ENCODE measurements at places on chromosomes 7 and 10. TPM values are rescaled to one million over a fixed set of nuclear protein-coding genes. Genes with fewer than 3 reads are reported as not detected.

Gene SLC35G1
- total RNA-seq: 13.4 TPM

Gene GHRHR
- total RNA-seq: not detected

Gene C10orf53
- total RNA-seq: not detected

Gene SLC26A4
- total RNA-seq: 0.32 TPM

Gene CPVL
- 4.9 TPM for total RNA-seq

Gene PBLD
- total RNA-seq: 78.2 TPM

DNA sequence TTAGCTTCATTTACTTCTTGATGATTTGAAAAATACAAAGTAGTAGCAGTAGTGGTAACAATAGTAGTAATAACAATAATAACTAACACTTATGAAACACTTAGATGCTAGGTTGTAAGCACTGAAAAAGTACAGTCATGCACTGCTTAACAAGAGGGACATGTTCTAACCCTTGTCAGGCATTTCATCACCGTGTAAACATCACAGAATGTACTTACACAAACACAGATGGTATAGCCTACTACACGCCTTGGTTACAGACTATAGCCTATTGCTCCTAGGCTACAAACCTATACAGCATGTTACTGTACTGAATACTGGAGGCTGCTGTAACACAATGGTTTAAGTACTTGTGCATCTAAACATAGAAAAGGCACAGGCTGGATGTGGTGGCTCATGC lies 60.6 kb downstream of the PUS7 start:
- no peaks in the 10 kb centered on the region for H3K36me3 ChIP-seq
- no peak overlapping the region for H3K27ac ChIP-seq
- H3K4me1 ChIP-seq: no peaks in the 10 kb centered on the region
- DNase-seq: no peak

GRCh38 chr7:141674171-141674671 lies 27.7 kb downstream of the DENND11 start:
- H3K36me3 ChIP-seq: no peaks in the 10 kb centered on the region
- no peaks in the 10 kb centered on the region for H3K4me1 ChIP-seq
- H3K4me3 ChIP-seq: no peak overlapping the region
- H3K27me3 ChIP-seq: no peaks in the 10 kb centered on the region
- no peak overlapping the region for H3K27ac ChIP-seq

- H3K27me3 ChIP-seq: no peaks in the 10 kb centered on the region
- H3K4me3 ChIP-seq: no peak overlapping the region
- no peaks in the 10 kb centered on the region for H3K4me1 ChIP-seq
- no peaks in the 10 kb centered on the region for H3K36me3 ChIP-seq
Measured at GRCh38 chr7:22863156-22863899, 40.7 kb upstream of the TOMM7 start.

DNA sequence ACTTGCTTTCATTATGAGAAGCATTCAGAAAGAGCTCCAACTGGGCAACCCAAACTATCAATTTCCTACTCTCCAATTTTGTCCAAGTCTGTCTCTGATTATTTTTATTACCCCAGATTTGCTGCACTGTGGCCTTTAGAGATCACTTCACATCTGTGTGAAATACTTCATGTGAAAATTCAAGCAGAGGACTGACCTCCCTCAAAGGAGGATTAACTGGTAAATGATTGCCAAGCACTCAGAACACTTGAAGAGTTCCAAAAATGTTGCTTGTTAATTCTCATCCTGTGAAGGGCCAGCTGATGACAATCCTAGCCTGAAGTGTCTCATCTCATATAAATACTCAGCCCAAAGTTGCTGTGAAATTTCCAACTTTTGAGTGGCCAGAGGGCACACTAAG lies 182.8 kb upstream of the DGKB start:
- DNase-seq: no peak
- H3K27ac ChIP-seq: no peak overlapping the region
- no peaks in the 10 kb centered on the region for H3K27me3 ChIP-seq

- no peaks in the 10 kb centered on the region for H3K36me3 ChIP-seq
- DNase-seq: no peak
- no peak overlapping the region for H3K27ac ChIP-seq
Measured at GRCh38 chr10:98790817-98791216, 344.1 kb upstream of the HPS1 start.

- H3K27ac ChIP-seq: no peak overlapping the region
- H3K27me3 ChIP-seq: no peaks in the 10 kb centered on the region
- no peak overlapping the region for H3K4me3 ChIP-seq
- H3K36me3 ChIP-seq: no peaks in the 10 kb centered on the region
- no peaks in the 10 kb centered on the region for H3K4me1 ChIP-seq
Measured at GRCh38 chr7:135262623-135263320, 29.1 kb downstream of the STRA8 start.

- no peaks in the 10 kb centered on the region for H3K36me3 ChIP-seq
- no peak overlapping the region for H3K4me3 ChIP-seq
- H3K4me1 ChIP-seq: no peaks in the 10 kb centered on the region
- H3K27ac ChIP-seq: no peak overlapping the region
- no peaks in the 10 kb centered on the region for H3K27me3 ChIP-seq
Measured at GRCh38 chr7:22066522-22066921, 120.8 kb upstream of the CDCA7L start.

DNA sequence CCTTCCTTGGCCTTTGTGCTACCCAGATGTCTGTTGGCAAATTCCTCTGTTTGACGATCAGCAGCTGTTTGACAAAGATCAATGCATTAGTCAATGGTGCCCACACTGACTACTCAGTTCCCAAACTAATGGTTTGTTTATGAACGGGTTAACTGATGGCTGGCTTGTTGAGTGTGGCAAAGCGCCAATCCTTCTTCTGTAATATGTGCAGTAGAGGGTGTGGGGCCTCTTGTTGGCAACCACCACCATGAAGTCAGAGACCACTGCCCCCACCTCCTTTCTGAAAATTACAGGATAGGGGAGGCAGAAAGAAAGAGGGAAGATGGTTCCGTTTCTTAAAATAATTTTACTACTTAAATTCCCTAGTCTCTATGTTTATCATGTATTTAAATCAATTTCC lies 2.6 kb upstream of the PLCE1 start:
- H3K4me1 ChIP-seq: no peaks in the 10 kb centered on the region
- no peaks in the 10 kb centered on the region for H3K27me3 ChIP-seq
- H3K27ac ChIP-seq: no peak overlapping the region
- H3K36me3 ChIP-seq: no peaks in the 10 kb centered on the region
- DNase-seq: no peak
- no peak overlapping the region for H3K4me3 ChIP-seq

DNA sequence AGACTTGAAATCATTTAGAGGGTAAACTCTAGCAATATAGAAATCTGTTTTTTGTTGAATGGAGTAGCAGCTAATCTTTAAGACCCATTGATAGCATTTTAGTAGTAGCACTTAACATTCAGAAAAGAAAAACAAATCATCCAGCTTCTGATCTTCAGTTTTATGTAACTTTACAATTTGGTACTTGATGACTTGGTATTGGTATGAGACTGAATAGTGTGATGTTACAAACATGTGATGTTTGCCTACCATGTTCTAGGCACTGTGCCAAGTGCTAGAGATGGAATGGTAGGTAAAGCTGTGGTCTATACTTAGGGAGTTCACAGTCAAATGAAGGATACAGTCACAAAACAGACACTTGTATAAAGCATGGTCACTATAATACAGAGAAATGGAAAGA lies 21.3 kb downstream of the ZEB1 start:
- no peaks in the 10 kb centered on the region for H3K36me3 ChIP-seq
- no peak overlapping the region for H3K27ac ChIP-seq
- no peaks in the 10 kb centered on the region for H3K4me1 ChIP-seq
- H3K27me3 ChIP-seq: no peaks in the 10 kb centered on the region
- DNase-seq: no peak

DNA sequence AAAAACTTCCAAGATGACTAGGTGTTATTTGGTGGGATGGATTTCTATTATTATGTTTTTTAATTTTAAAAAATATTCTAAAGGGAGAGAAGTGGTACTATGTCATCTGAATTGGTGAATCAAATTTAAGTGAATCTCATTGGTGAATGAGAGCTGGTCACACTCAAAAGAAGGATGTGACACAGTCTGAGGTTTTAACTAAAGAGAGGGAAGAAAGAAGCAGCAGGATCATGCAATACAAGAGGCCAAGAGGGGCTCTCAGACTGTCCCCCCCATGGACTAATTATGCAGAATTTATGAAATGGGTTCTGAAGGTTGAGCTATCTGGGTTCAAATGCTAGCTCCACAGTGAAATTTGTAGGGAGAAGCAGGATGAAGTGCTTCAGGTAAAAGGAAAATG lies 16.2 kb downstream of the MACC1 start:
- H3K27ac ChIP-seq: no peak overlapping the region
- no peaks in the 10 kb centered on the region for H3K4me1 ChIP-seq
- H3K4me3 ChIP-seq: no peak overlapping the region
- H3K27me3 ChIP-seq: no peaks in the 10 kb centered on the region
- no peaks in the 10 kb centered on the region for H3K36me3 ChIP-seq

GRCh38 chr10:37856881-37857286 lies 526 bp downstream of the ZNF248 start:
- H3K4me3 ChIP-seq: peak overlapping the region; percentile 94
- DNase-seq: peak; percentile 40
- H3K27ac ChIP-seq: peak overlapping the region; percentile 100
- H3K27me3 ChIP-seq: no peaks in the 10 kb centered on the region
- peaks cover 5% of the 10 kb centered on the region for H3K4me1 ChIP-seq
- no peaks in the 10 kb centered on the region for H3K36me3 ChIP-seq

- no peaks in the 10 kb centered on the region for H3K27me3 ChIP-seq
- H3K4me3 ChIP-seq: peak within 1 kb of the TSS; percentile 30
- DNase-seq: peak; percentile 32
- no peaks in the 10 kb centered on the region for H3K4me1 ChIP-seq
- no peaks in the 10 kb centered on the region for H3K36me3 ChIP-seq
Measured at GRCh38 chr10:22927661-22928403, at the start of gene ARMC3. Gene ARMC3, plus strand, starts transcription at chr10:22928053. Its CDS starts 3,944 bp downstream, at chr10:22931997.

GRCh38 chr7:99109108-99110051 lies 34.5 kb downstream of the SMURF1 start:
- H3K4me1 ChIP-seq: peaks cover 6% of the 10 kb centered on the region
- H3K36me3 ChIP-seq: no peaks in the 10 kb centered on the region
- DNase-seq: no peak
- no peak overlapping the region for H3K27ac ChIP-seq
- no peaks in the 10 kb centered on the region for H3K27me3 ChIP-seq

DNA sequence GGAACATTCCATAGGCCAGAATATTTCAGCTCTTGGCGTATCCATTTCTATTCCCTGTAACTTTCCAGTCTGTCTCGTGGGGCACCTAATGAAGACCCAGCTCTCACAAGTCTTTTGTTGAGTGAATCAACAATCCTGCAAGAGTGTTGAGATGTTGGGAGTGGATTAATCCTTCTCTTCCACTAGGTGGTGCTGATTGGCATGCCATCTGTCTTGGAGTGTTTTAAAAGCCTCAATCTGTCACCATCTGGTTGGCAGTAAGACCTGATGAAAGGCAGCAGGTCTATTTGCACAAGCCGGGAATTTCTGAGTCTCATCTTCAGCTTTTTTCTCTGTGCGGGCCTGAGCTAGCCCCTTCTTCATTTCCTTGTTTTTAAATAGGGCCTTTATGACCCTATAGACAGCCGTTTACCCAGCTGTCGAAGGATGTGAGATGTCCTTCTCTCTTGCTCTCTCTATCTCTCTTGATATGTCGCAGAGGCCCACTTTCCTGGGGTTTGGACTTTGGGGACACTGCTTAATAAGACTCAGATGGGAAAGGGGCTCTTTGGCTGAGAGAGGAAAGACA lies 180.5 kb downstream of the ZNF365 start:
- peak; percentile 21 for DNase-seq
- no peaks in the 10 kb centered on the region for H3K36me3 ChIP-seq
- H3K4me3 ChIP-seq: no peak overlapping the region
- no peak overlapping the region for H3K27ac ChIP-seq
- H3K27me3 ChIP-seq: no peaks in the 10 kb centered on the region

DNA sequence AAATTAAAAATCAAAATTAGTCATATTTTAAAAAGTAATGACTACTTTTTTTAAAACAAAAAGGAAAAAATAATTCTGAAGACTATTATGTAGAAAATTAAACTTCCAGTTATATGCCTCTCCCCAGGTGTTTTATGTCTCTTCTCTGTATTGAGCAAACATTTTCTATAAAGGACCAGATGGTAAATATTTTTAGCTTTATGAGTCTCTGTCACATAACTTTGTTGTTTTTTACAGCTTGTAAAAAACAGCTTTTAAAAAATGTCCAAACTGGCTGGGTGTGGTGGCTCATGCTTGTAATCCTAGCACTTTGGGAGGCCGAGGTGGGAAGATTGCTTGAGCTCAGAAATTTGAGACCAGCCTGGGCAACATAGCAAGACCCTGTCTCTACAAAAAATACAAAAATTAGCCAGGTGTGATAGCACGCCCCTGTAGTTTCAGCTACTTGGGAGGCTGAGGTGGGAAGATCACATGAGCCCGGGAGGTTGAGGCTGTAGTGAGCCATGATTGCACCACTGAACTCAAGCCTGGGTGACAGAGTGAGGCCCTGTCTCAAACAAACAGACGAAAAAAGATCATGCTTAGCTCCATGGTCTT lies 23.5 kb downstream of the GARS1 start:
- no peak overlapping the region for H3K27ac ChIP-seq
- H3K4me3 ChIP-seq: no peak overlapping the region
- H3K4me1 ChIP-seq: no peaks in the 10 kb centered on the region
- peaks cover 16% of the 10 kb centered on the region for H3K36me3 ChIP-seq
- DNase-seq: no peak

DNA sequence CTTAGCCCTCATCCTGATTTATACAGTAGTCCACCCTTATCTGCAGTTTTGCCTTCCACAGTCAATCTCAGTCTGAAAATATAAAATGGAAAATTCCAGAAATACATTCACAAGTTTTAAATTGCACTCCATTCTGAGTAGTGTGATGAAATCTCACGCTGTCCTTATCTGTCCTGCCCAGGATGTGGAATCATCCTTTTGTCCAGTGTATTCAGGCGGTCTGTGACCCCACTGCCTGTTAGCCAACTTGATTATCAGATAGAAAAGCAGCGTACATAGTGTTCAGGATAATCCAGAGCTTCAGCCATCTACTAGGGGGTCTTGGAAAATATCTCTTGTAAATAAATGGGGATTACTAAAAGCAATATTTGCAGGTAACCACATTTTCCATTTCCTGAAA lies 146.3 kb downstream of the MALRD1 start:
- H3K4me3 ChIP-seq: no peak overlapping the region
- no peaks in the 10 kb centered on the region for H3K4me1 ChIP-seq
- no peak overlapping the region for H3K27ac ChIP-seq
- DNase-seq: no peak

DNA sequence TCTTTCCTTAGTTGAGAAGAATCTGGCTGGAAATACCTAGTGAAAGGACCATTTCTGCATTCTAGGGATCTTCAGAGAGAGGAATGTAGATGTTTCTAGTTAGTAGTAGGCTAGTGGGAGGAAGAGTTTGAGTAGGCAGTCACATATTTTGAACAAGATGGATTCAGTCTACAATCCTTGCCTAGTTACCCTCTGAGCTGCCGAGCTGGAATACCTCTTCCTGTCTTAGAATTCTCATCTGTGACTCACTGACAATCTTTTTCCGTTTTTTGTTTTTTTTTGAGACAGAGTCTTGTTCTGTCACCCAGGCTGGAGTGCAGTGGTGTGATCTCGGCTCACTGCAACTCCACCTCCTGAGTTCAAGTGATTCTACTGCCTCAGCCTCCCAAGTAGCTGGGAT lies 30.7 kb upstream of the PLPP4 start:
- no peak overlapping the region for H3K27ac ChIP-seq
- no peak overlapping the region for H3K4me3 ChIP-seq
- DNase-seq: no peak
- no peaks in the 10 kb centered on the region for H3K27me3 ChIP-seq

All from colonic mucosa (tissue), 4 donors.